ENCODE measurements at places on chromosomes 1 and 21.

- DNase-seq: no peak
Measured at GRCh38 chr1:160565564-160565963, 13.7 kb downstream of the CD84 start.

GRCh38 chr1:210920258-210920657, 213.7 kb downstream of the KCNH1 start:
- no peak for DNase-seq

DNA sequence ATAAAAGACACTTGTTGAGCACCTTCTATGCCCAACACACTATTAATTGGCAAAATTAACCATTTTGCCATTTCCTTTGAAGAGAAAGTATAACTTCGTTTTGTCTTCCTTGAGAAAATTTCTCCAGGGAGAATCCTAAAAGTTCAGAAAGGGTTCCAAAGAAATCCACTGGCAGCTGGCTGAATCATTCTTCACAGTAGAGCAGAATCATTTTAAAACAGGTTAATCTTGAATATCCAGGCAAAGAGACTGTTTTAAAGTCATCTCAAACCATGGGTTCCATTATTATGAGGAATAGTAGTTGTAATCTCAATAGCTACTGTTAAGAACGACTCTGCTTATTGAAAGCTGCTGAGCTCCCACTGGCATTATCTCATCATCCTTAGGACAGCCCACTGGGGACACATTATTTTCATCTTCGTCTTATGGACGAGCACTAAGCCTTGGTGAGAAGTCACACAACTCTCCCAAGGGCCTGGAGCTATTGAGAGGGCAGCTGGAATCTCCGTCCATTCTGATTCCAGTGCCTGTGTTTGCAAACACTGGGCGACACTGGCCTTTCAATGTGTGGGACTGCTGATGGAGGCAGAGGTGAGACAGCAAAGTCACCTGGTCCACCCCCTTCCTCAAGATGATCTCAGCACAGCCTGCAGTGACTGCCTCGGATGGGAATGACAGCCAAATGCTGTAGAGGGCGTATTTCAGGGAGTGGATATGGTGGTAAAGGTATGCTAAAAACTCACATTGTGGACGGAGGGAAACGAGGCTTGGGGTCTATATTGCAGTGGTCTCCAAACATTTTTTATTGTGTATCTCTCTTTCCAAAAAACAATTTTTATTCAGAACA, 15.3 kb upstream of the PGBD5 start:
- DNase-seq: no peak

DNA sequence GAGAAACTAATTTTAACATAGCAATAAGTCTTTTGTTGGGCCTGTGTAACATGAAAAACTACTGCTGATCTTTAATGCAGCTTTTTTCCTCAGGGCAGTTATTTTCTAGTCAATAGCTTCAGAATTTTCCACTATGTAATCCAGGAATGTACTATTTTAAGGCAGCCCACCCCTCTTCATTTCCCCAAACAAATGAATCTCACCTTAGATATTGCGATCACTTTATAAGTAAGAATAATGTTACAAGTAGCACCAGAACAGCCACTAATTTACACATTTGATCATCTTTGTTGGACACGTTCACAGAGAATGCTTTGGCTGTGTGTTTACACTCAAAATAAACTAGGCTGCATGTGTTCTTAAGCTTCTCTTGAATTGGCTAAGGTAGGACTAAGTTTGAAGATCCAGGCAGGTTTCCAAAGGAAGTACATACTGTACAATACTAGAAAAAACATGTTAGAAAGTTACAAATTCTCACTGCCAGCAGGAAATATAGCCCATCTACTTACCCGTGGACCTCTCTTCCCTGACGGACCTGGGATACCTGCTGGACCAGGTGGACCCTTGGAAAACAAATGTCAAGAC, 41.7 kb downstream of the COL24A1 start:
- DNase-seq: no peak

- DNase-seq: no peak
Measured at GRCh38 chr1:36091141-36091540, 2.4 kb downstream of the ADPRS start.

DNA sequence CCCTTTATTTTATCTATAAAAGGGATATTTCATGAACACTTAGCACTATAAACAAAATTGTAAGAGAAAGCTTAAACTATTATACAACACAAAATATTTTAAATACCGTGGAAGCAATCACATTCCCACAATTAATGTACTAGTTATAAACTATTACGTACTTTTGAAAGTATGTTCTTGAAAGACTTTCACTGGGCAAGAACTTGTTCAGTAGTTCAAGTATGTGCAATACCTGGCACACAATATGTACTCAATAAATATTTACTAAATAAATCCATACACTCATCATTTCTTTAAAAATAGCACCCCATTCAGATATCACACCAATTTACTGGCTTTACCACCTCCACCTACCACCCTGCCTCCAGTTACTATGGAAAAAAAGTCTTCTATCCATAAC, 12.6 kb upstream of the FMO2 start:
- no peak for DNase-seq

DNA sequence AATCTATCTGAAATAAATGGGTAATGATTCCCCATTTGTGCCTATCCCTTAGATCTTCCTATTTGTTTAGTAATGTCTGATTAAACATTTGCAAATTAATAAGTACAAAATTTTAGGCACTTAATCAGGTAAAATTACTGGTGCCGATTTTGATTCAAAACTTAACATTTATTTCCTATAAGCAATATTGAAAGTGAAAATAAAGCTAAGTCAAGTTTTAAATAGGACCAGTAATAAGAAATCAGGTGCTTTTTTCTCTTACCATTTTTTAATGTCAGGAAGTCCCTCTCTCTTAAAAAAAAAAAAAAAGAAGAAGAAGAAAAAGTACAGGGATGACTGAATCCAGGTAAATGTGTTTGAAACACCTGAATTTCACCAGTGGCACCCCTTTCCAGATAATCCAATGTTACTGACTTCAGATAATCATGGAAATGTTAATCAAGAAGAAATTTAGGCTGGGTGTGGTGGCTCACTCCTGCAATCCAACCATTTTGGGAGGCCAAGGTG, 836 bp upstream of the GBP4 start:
- no peak for DNase-seq

DNA sequence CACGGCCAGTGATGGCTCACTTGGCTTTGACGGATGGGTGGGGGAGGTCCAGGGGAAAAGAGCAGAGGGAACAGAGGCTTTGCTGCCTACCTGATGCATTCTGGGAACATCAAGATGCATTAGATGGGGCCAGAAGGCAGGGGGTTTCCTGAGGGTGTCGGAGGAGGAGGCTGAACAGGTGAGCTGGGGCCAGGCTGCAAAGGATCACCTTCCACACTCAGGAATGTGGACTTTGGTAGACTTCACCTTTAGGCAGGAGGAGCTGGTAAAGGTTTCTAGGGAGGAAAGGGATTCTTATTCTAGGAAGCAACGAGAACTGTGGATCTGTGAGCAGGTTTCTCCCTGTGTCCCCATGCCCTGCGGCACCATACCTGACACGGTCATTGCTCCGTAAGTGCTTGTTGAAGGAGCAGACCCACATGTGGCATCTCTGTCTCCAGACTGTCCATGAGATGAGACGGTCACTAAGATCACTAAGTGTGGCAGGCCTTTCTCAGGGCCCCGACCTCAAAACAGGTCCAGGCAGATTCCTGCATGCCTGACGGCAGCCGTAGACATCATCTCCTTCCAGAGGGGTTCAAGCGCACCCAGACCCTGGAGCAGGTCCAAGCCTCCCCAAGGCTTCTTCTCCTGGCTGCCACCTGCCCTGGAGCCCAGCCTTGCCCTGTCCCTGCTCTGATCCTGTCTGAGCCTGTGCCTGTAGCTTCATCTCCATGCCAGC, 89.1 kb upstream of the SLC25A33 start:
- no peak for DNase-seq

Data from activated CD8-positive, alpha-beta memory T cell treated with anti-CD3 and anti-CD28 coated beads for 24 hours (primary cell).